NCI-H524 (cell line): ENCODE measurements at places on chromosomes 16 and 17.

DNA sequence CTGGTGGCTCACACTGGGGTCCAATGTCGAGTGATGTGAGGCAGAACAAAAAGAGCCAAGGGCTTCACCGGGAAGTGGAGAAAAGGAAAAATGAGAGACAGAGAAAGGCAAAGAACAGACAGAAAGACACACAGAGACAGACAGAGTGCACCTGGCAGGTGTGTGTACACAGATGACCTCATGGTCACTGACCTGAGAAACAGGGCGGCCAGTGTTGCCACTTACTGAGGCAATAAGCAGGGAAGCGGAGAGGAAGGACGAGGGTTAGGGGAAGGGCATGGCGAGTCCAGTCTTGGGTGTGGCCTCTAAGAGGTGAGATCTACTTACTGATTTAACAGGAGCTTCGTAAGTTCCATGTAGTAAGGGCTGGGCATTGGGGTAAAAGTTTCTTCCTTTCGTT is 7.5 kb downstream of the GINS2 start:
- no peak for DNase-seq

GRCh38 chr16:71426069-71426879 is 15.6 kb downstream of the TLE7 start:
- peak; percentile 97 for DNase-seq

DNA sequence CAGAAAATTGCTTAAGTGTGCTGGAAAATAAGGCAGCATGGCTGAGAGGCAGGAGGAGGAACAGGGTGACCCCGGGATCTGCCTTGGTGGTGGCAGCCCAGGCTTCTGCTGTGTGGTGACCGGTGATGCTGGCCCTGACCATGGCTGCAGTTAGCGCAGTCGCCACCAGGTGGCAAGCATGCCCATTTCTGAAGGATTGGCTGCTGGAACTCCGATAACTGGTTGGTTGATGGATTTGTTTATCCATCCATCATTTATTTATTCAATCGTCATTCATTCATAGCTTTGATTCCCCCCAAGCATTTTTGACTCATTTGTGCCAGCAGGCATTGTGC is 29.1 kb upstream of the ITGA3 start:
- no peak for DNase-seq

GRCh38 chr16:15403392-15403995 is 7.9 kb downstream of the MPV17L start:
- DNase-seq: no peak

DNA sequence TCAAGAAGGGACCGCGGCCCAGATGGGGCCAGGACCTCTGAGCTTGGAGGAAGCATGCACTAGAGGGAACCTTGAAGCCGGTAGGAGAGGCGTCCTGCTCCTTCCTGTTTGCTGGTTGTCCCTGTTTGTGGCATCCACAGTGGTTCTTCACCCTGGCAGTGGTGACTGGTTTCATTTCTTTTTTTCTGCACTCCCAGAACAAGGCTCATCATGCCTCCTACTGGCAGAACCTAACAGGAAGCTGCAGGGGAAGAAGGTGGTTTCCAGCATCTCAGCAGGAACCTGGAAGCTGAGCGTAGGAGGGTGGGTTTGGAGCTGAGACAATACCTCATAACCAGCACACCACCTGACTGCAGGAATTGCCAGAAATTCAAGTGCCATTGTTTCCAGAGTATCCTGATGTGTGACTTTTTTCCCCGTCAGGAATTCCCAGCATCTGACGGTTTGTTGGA is 5.8 kb downstream of the TMEM231 start:
- DNase-seq: no peak

GRCh38 chr17:64392300-64392699 is 1.6 kb upstream of the PECAM1 start:
- DNase-seq: no peak

GRCh38 chr17:55784666-55785065 is 33.8 kb downstream of the PCTP start:
- no peak for DNase-seq

DNA sequence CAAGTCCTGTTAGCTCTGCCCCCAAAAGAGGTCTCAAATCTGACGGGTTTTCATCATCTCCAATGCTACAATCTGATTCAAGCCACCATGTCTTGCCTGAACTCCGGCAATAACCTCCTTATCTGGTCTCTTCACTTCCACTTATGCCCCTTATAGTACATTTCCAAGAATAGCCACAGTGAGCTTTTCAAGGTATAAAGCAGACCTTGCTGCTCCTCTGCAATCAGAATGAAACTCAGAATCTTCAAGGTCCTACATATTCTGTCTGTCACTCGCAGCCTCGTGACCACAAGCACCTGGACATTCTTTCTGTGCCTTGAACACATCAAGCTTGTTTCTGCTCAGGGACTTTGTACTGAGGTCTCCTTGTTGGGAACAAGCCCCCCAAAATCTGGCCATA is 84.7 kb downstream of the YPEL2 start:
- DNase-seq: no peak

DNA sequence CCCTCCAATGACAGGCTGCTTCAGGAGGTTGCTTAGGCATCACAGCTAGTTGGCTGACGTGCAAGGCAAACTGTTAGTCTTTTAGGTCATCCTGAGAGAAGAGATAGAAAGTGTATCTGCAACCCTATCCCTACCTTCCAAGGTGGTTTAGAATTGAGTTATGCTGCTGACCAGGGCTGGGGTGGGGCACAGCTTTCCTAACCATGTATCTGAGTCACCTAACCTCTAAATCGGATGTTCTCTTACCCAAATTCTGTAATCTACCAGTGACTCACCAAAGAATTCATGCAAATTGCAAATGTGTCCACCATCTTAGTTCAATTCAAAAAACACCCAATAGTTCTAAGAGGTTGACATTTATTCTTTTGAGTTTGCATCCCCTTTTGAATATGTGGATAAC is 107.2 kb upstream of the DYNLRB2 start:
- DNase-seq: no peak

GRCh38 chr16:63289834-63290460 is 1253.7 kb upstream of the CDH8 start:
- DNase-seq: peak; percentile 76
